ENCODE measurements at places on chromosomes 5 and 9.

DNA sequence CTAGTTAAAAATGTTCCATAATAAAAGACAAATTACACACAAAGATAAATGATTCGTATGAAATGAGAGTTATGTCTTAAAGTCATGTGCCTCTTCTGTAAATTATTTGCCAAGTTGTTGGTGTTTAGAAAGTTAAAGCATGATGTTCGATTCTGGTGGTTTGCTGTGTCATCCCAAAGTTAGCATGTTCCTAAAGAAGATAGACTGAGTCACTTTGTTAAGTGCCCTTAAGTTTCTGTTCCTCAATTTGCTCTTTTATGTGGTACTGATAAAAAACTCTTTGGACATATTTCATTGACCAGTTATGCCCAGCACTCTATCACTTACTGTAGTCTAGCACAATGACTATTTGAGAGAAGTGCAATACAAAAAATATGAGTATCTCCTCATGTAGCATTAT, 366.9 kb upstream of the ZNF608 start:
- DNase-seq = no peak

GRCh38 chr9:88954066-88954465, 37.2 kb upstream of the S1PR3 start:
- DNase-seq = no peak

DNA sequence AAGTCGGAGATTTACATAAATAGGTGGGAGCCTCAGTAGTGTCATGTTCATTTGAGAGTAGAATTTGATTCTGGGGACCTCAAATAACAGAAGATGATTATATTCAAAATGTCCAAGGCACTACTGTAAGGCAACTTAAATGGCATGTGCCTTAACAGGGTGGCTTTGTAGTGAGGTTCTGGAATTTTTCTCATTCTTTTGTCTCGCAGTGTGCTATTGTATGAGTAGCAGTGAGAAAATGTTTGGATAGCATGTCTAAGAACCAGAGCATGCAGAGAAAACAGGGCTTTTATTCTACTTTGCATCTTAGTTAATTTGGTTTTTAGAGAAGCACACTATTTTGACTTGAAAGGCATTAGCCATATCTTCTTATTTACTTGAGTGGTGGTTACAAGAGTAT, 25.0 kb downstream of the MAST4 start:
- no peak for DNase-seq

GRCh38 chr5:147187099-147187540, 47.7 kb upstream of the STK32A start:
- no peak for DNase-seq

GRCh38 chr9:136351252-136351800, 12.2 kb downstream of the DNLZ start:
- DNase-seq = no peak

GRCh38 chr9:24416136-24416535, 129.6 kb downstream of the IZUMO3 start:
- no peak for DNase-seq

DNA sequence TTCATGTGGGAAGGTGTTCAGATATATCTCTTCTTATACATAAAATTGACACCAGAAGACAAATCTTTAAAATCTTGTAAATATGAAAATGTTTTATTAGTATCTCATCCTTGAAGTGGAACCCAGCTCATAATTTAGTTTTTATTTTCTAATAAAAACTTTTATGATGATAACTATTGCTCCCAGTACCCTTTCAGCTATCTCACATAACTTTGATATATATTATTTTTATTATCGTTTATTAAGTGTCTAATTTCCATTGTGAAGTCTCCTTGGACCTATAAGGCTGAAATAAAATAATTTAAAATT, 16.0 kb downstream of the PCDHB15 start:
- DNase-seq = no peak

GRCh38 chr9:123735376-123735775, 194.6 kb downstream of the DENND1A start:
- DNase-seq = no peak

- DNase-seq = no peak
Observed at GRCh38 chr5:131792896-131793295, 3.9 kb downstream of the FNIP1 start.

- no peak for DNase-seq
Observed at GRCh38 chr5:129244478-129244877, 149.9 kb downstream of the ISOC1 start.

DNA sequence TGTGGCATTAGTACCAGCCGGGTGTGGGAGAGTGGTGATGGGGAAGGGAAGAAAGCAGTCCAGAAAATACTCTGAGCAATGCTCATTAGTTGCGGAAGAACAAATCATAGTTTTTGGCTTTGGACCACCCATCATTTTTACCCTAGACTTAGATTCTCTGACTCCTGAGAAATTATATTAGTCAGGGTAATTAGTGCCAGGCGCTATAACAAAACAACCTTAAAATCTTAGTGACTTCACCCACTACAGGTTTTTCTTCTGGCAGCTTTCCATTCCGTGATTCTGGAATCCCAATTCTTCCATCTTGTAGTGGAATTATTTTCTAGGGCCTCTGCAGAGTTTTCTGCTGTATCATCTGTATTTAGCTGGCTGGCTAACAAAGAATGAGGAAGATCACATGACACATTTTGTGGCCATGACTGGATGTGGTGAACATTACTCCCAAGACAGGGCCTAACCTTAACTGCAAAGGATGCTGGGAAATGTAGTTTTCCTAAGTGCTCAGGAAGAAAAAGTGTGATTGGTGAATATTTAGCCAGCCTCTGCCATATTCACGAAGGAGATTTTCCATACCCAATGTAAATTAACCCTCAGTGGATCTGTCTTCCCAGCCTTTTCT, 373.0 kb upstream of the MEF2C start:
- DNase-seq = peak; percentile 10

GRCh38 chr5:108810717-108811116, 63.0 kb downstream of the FER start:
- DNase-seq = no peak

GRCh38 chr5:21847300-21847699, 1005.8 kb downstream of the CDH12 start:
- DNase-seq = no peak

Measured in NCI-H2171 treated with DMSO at 0.1 percent for 48 hours (cell line).